NCI-H187 treated with DMSO at 0.1 percent for 48 hours (cell line): ENCODE measurements at places on chromosomes 3 and 15.

DNA sequence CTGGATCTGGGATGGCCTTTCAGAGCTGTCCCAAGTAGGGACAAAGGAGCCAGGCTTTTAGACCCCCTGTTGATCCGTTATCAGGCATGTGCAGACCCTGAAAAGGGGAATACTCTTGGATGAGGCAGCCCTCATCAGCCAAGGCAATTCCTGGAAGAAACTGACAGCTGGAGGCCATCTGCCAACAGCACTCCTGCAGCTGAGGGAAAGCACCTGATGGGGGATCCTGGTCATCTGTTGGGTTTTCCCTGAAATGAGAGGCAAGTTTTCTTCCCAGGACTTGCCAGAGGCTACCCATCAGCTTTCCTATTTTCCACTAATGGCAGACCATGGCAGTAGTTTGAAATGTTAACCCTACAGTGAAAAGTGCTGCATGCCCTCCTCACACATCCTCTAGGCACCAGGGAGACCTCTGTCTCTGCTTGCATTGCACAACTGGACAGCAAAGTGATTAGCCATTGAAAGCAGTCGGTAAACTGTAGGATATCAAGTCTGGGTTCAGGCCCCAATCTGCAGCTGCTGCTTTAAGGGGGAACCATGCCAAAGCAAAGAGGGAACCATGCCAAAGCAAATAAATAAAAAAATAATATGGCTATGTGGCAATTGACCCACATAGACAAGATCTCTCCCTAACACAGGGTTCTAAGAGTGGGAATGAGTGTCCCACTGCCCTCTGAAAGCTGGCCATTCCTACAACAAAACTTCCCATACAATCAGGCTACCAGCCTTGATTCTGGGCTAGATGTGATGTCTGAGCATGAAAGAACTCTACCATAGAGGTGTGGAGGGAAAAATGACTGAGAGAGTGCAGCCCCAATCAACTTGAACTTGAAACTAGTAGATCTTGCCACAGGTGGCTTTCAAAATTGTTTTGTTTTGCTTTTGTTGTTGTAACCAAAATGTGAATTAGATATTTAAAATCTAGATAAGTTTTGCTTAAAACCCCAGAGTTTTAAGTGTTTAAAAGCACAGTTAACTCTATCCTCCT lies 232.0 kb upstream of the STT3B start:
- DNase-seq: no peak

GRCh38 chr3:178446059-178446458 lies 90.2 kb upstream of the KCNMB2 start:
- no peak for DNase-seq

- DNase-seq: no peak
These were observed 406 bp upstream of the RASA2 start for GRCh38 chr3:141486496-141486745.

DNA sequence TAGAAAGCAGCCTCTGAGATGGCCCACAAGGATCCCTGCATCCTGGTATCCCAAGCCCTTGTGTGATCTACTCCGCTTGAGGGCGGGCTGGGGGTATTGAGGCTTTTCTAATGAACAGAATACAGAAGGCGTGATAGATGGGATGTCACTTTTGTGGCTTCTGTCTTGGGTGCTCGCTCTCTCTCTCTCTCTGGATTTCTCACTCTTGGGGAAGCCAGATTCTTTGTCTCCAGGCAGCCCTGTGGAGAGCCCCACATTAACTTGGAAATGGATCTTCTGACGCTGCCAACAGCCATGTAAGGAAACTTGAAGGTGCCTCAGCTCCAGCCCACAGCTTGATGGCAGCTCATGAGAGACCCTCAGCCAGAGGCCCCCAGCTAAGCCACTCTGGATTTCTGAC lies 26.9 kb upstream of the SEC62 start:
- DNase-seq: no peak

GRCh38 chr15:70077188-70078147 lies 20.2 kb downstream of the TLE3 start:
- no peak for DNase-seq
